ENCODE measurements at places on chromosomes 7 and 10.

DNA sequence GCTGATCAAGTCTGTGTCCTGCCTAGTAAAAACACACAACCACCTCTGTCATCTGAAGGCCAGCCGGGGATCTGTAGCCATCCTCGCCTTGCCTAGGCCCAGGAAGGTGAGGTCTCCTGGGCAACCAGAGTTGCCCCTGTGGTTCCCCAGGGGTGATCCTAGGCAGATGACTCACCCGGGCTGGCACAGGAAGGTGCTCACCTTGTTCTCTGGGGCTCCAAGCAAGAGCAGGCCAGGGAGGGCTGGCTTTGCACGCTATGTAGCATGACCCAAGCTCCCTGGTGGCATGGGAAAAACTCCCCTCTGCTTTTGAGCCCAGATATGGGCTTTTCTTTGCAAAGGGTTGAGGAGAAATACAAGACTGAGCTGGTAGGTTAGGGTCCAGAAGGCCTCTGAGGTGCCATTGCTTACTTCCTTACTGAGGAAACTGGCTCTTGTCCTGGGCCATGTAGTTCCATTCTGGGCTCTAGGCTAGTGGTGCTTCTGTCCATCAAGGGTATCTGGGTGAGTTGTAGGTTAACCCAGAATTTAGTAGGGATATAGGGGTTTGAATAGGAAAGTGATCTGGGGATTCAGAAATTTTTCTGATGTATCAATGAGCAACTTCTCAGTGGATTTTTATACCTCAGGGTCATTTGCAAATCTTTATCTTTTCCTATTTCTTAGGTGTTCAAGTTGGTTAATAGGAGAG lies 112.0 kb downstream of the NT5C2 start:
- no peak for DNase-seq

- DNase-seq = no peak
Measured at GRCh38 chr7:8114175-8114574, 145.6 kb downstream of the GLCCI1 start.

DNA sequence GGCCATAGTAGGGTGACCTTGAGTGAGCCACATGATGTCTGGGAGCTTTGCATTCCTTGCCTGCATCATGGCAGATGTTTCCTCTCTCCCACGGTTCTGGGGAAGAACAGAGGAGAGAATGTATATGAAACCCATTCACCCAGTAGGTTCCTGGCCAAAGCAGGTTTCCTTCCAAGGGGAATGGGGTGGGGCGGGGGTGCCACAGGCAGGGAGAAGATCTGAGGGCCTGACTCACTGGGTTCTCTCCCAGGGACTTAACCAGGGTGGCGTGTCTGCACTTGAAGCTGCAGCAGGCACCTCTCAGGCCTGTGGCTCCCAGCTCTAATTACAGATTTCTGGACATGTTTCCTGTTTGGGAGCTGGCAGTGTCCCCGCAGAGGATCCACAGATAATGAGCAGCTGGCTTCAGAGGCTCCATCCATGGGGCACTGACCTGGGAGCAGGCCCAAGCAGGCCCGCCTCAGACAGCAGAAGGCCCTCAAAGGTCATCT lies 50.2 kb upstream of the ZMIZ1 start:
- no peak for DNase-seq

DNA sequence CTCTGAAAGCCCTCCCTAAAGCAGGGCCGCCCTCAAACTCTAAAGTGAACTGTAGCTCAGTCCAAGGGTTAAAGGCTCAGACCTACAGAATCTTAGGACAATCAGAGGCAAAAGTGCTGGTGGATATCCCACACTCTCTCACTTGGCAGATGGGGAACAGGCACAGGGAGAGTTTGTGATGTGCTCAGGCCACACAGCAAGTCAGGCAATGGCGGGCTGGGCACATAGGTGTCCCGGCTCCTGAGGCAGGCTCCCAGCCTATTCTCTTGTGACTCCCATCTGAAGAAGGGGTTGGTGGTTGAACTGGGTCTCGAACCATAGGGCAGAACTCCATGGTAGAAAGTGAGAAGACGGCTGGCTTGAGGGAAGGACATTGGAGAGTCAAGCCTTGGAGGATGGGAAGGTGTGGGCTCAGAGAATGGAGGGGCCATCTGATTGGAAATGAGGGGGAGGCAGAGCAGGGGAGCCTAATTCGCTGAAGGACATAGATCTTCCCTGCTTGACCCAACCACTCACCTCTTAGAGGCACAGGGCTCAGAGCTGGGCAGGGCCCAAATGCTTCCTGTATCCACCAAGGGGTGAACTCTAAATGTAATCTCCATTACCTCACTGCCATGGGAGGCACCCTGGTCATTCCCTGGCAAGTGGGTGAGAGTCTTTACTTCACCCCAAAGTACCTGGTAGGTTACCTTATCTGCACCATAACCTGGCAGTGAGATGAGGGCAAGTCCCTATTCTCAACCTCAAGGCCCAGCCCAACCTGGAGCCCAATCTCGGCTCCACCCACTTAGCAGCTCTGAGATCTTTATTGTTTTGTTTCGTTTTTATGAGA lies 4.9 kb upstream of the ZMIZ1 start:
- no peak for DNase-seq

DNA sequence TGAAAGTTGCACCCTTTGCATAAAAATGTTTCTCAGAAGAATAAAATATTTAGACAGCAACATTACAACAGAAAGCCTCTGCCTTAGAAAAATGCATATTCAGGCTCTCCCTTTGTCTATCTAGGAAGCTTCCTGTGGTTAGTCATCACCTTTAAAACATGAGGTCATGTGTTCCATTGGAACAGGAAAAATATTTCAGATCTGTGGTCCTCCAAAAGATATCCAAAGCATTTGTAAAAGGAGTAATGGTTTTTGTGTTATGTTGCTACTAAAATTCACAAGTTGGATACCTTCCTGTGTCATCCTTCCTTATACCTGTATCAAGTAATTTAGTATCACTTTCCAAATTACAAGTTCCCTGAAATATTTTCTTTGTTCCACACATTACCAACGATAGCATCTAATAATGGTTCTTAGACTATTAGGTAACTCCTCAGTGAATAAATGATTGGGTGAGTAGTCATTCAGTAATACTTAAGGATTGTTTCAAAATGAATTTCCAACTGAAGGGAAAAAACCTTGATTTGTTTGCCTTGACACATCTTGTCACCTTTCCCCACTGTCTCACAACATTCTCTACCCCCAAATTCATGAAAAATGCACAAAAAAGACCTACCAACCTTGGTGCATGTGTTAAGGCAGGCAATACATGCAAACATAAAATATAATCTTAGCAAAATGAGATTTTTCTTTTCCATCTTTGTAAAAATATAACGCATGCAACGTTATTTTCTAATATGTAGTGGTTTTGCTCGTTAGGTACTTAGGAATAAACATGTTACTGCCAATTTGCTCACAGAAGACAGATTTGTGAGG lies 19.7 kb upstream of the RHOBTB1 start:
- DNase-seq = peak; percentile 78

DNA sequence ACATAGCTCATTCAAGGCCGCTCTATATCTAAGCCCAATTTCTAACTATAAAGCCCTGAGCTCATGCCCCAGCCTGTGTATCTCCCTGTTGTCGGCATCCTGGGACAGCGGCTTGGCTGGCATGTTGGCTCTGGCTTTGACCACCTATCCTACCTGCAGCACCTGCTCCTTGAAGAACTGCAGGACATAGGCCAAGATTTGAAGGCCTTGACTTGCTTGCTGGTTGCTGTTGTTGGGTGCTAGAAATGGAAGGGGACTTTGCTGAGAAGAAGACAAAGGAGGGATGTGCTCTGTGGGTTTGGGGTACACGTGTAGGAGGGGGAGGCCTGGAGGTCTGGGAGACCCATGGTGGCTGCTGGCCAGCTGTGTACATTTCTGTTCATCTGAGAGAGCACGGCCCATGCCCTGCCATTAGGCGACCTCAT lies 11.1 kb downstream of the PNLIPRP2 start:
- no peak for DNase-seq

GRCh38 chr7:45430397-45430796 lies 143.8 kb upstream of the ADCY1 start:
- no peak for DNase-seq

DNA sequence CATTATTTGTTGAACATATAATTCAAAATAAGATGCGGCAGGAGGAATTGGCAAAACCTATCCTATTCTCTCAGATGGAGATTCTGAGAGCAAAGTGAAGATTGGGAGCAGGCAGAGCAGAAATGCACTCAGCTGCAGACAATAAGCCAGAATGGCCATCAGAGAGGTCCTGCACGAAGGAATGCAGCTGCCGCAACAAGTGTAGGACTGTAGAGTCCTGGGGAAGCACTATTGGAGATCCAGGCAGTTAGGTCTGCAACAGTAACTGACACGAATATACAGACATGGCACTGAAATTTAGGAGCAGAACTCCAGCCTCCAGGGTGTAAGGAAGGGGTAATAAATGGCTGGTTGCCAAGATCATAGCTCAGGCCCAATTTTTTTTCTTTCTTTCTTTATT lies 10.4 kb upstream of the COL1A2 start:
- DNase-seq = no peak

DNA sequence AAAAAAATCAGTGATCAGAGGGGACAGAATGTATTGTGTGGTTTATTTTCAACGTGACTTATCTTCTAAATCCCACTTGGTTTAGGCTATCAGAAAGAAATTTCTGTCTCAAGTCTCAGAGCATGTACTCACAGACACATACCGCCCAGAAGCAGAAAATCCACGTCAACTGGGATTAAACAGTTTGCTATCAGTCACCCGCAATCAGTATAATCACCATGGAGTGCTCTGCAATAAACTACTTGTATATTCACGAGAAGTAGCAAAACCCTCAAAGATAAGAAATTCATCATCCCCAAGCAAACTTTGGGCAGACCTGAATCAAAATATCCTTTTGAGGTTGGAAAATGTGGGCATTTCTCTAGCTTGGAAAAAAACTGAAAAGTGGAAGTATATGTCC lies 259.1 kb downstream of the FGFR2 start:
- DNase-seq = no peak

GRCh38 chr10:48690791-48691660 lies 6.4 kb downstream of the WDFY4 start:
- DNase-seq = no peak

DNA sequence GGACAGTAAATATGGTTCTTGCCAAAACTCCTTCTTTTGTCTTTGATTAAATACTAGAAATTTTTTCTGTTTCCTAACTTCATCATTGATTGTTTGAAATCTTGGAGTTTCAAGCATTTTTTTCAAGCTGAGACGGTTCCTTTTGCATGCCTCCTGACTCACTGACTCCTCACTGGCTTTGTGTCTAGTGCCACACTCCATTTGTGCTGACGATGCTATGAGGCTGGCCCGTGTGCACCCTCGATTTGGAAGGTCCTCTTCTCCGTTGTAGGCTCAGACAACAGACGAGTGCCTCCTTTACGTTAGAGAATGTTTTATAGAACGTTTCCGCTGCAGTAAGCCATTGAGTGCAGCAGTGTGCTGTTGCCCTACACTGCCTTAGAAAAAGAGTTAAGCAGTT lies 10.8 kb upstream of the CSGALNACT2 start:
- DNase-seq = no peak

GRCh38 chr7:117210397-117210796 lies 112.5 kb downstream of the WNT2 start:
- no peak for DNase-seq

GRCh38 chr10:58372607-58373441 lies 12.4 kb upstream of the TFAM start:
- no peak for DNase-seq

GRCh38 chr7:9645756-9646155 lies 1212.3 kb downstream of the NXPH1 start:
- DNase-seq = no peak

GRCh38 chr10:3465406-3465891 lies 292.9 kb upstream of the PITRM1 start:
- DNase-seq = no peak

GRCh38 chr10:131274883-131275282 lies 36.6 kb downstream of the TCERG1L start:
- no peak for DNase-seq

DNA sequence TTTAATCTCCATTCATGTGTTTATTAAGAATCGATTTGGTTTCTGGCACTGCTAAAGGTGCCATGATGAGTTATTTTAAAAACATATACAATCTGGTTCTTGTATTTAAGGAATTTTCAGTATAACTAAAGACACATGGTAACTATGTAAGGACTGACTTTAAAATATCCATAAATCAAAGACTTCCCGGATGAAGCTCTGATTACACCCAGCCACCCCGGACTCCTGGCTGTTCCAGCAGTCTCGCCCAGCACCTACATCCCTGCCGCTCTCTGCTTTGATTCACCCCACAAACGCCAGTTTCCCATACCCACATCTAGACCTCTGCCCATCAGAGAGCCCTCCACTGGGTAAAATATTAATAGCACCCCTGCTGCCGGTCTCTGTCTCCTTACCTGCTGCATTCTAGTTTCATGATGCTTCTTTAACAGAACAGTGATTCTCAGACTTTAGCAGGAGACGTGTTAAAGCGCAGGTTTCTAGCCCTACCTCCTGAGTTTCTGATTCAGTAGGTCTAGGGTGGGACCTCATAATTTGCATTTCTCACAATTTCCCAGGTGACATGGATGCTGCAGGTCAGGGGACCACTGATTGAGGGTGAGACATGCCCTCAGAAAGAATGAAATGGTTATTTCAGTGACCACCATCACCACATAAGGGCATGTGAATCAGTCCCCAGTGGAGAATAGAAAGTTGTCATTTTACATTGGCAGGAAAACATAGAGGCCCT lies 185.7 kb downstream of the KIAA1217 start:
- no peak for DNase-seq

DNA sequence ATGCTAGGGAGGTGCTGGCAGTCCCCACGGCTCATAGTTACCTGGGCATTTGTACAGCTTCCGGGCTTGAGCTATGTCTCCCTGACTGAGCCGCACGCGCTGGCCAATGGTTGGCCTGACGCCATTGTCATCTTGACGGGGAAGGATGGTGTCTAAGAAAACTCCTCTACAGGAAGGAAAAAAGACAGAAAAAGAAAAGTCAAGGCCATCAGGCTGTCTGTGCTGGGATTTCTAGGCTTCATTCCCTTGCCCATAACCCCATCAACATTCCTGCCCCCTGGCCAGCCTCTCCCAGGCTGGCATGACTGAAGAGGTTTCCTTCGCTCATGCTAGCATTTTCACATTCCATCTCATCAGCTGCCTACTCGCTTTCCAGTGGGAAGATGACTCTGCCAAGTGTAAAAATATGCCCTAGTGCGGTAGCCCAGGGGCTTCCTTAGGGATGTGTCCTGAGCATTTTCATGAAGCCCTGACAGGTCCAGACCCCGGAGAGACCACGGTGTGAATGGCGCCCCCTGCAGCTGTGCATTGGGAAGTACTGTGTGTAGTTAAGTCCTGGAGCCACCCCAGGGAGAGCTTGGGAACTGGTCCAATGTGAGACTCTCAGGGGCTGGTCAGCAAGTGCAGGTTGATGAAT lies 54.5 kb upstream of the OPALIN start:
- DNase-seq = no peak

All from ELR (cell line).